CD4-positive, alpha-beta T cell (primary cell): ENCODE measurements at places on chromosomes 4 and X.

DNA sequence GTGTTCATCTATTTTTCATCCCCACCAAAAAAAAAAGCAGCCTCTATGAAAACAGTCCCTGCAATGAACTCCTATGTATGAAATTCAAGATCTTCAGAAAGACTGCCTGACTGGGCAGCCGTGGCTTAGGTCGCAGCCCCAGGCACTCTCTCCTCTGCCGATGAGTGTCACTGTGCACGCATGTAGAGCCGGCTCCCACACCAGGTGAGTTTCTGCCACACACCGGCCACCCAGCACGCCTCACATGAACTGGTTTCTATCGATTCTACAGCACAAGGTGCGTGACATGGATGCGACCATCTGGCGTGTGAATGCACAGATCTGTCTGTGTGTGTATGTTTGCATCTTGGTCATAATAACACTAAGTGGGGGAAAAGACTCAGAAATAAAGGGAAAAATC is 140.4 kb downstream of the AFAP1 start:
- no peak for DNase-seq

DNA sequence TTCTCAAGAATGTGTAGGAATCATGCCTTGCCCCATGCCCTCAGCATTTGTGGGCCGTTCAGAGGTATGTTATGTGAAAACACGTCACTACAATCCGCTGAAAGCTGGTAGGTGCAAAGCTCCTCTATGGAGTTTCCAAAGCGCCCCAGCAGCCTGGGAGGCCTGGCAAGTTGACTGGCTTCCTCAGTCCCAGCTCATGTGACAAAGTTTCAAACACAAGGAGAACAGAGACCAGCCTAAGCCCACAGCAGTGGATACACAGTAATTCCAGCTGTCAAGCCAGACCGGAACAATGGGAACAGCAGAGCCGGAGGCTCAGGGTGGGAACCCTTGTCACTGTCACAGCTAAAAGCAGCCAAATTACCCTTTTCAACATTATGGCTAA is 33.5 kb downstream of the NAT8L start:
- DNase-seq = no peak

GRCh38 chr4:153233761-153234371 is 29.6 kb downstream of the TRIM2 start:
- no peak for DNase-seq

DNA sequence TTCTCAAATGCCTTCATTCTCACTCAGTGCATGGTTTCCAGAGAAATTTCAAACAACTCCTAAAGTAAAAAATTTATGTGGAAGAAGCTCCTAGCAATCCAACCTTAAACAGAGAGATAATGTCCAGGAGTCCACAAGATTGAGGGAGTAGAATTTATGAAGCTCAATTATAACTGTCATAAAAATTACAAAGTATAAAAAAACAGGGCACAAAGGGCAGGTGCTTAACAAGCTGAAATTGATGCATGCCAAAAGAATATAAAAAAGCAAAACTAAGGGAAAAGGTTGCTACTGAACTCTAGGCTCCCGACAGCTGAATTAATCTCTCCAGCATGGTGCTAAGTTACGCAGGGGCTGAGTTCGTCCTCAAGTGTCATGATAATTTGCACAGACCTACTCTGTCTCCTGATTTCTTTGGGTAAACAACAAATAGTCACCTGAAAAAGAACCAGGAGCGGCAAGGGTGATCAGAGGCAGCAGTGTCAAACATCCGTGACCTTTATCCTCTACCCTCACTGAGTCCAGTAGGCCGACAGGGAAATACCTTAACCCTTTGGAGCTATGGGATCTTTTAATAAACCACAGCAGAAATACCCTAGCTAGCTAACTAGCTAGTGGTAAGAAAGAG is 47.2 kb upstream of the RELL1 start:
- DNase-seq = no peak

DNA sequence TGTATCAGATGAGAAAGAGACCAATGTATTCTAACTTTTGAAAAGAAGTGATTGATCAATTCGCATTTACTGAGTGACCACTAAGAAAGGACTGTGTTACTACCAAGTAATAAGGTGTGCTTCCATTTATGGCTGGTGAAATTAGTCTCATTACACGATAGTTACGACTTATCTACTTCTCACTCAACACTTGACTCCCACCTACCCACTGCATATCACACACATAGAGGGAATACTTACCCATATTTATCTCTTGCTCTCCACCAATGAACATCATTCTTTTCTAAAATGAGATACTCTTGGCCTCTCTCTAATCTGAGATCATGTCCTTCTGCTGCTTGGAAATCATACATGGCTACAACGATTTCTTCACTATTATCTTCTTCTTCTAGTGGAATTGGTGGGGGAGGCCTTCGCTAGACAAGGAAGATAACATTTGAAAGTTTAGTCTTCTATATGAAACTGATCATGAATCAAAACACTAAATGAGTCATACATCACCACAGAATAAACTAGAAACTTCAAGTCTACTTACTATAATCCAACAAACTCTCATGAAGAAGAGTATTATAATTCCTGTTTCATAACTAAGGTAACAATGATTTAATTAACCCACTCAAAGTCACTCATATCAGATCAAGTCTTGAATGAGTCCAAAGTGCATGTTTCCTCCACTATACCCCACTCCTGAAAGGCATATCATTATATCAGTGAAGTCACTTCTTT is 33.7 kb upstream of the TXK start:
- no peak for DNase-seq

DNA sequence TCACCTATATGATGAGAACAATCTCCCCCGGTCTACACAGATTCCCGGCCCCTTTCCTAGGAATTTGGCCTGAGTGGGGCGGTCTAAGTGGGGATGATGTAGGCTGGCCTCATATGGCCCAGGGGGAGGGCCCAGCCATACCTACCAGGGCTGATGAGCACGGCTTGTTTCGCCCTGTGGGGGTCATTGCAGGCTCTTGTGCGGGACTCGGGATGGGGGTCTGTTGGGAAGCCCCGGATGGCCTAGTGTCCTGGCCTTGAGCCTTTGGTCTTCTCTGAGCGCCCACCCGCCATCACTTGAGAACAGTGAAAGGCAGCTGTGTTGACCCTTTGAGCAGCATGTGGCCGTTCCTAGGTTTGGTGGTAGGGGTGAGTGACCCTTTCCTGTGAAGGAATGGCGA is 4.8 kb upstream of the CTAG2 start:
- no peak for DNase-seq

GRCh38 chr4:1466034-1466862 is 60.0 kb upstream of the NKX1-1 start:
- no peak for DNase-seq

DNA sequence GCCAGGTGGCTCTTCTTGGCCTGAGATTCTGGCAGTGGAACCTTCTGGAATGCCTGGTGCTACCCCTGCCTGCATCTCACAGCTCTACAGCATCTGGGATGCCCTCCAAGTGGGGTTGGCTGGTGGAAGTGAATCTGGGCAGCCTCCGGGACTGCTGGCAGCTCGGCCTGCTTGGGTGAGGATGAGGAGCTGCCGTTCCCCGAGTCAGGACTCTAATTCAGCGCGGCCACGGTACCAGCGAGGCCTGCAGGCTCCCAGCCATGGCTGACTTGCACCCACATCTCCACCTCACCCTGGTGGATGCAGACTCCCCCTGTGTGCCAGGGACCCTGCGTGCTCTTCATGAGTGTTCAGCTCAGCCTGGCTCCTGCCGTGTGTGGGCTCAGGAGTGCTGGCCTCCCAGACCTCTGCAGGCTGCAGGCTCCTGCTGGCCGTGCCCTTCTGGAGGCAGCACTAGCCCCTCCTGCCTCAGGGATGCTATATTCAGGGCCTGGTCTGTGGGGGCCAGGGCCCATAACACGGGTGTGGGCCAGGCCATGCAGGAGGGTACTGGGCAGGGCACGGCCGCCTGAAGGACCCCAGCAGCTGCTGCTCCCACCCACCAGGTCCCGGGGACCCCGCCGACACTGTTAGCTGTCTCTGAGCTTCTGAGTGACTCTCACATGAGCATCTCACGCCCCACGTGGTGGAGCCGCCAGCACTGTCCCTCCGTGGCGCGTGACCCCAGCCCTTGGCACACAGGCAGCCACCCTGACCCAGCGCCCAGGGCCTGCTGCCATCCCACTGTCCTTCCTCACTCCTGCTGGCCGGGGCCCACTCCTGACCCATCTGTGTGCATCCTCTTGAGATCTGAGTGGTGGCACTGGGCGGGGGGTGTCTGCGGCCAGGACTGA is 10.6 kb downstream of the UVSSA start:
- DNase-seq = no peak

DNA sequence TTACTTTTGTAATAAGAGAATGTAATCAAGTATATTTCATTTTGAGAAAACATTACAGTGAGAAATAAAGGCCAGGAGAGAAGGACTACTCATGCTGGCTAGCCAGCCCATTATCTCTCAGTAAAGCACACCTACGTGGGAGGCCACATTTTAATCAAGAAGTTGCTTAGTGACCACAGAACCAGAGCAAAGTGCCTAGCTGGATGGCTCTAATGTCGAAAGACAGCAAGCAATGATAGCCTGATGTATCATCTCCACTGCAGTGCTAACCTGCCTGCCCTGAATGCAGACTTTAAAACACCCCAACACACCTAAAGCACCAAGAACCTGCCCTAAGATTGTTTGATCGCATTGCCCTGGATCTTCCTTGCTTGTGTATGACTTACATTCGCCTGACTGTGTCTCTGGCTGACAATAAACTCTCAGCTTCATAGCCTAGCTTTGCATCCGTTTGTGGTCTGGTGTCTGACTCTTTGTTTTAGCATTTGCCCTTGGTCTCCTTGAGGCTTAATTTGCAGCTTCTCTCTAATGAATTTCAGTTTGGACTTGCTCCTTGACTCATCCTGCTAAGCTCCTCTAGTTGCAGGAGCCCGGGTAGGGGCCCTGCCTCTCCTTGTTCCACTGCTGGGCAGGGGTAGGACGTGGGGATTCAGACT is 31.4 kb upstream of the SOWAHD start:
- peak; percentile 58 for DNase-seq

DNA sequence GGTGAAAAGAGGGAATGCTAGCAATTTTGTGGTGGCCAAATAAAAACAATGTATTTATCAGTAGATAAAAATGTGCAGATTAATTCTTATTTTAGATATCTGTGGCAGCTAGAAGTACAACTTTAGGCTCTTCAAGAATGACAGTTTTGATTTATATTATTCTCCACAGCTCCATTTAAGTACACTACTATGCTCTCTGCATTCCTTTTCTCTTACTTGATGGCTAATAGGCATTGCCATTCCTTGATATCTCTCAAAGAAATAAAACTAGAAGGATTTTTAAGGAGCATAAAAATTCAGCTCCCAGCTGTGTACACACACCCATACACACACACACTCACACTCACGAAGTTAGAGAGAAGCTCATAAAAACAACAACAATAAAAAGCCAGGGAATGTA is 59.4 kb upstream of the H2AZ1 start:
- DNase-seq = no peak

- no peak for DNase-seq
These were observed 2.0 kb downstream of the MID1IP1 start for GRCh38 chrX:38803243-38803587.

DNA sequence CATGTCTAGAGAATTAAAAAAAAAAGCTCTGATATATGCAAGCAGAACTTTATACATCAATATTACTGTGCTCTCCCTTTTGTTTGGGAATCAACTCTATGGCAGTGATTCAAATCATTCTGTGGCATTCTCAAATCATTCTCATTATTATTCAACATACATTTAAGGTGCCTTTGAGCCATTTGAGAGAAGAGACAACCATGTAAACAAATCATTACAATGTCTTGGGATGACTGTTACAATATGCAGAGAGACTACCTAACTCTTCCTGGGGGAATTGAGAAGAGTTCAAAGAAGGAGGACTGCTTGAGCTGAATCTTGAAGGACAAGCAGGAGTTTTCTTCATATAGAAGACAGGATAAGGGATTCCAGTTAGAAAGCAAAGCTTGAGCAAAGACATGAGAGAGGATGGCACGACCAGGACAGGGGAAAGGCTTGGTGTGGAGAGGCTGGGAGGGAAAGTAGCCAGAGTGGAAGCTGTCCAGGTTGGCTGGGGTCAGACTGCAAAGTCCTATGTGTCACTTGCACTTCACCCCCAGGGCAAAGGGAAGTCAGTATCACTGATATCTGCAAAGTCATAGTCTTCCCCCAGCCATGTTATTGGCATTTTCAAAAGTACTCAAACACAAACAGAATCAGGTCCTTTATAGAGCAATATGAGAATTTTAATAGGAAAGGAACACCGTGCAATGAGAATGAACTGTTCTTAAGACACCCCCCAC is 9.0 kb downstream of the SEC24D start:
- no peak for DNase-seq

GRCh38 chrX:130482871-130483270 is 81.1 kb downstream of the RBMX2 start:
- DNase-seq = no peak

GRCh38 chr4:28287831-28288233 is 1427.2 kb downstream of the STIM2 start:
- DNase-seq = no peak

DNA sequence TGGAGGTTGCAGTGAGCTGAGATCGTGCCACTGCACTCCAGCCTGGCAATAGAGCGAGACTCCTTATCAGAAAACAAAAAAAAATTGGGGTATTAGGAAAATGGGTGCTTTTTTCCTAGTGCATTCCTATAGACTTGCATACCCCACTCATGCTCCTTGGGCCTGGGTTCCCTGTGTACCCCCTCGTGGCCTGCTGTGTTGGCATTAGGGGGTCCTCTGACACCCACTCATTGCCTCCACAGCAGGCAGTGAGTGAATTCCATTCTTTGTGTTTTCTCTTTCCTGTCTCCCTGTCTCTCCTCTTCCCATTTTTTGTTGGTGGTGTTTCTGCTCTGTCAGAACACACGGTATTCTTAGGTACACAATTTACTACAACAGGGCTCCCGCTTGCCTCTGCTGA is 42.8 kb downstream of the TNIP2 start:
- DNase-seq = no peak

GRCh38 chr4:31417040-31417439 is 696.9 kb downstream of the PCDH7 start:
- no peak for DNase-seq

DNA sequence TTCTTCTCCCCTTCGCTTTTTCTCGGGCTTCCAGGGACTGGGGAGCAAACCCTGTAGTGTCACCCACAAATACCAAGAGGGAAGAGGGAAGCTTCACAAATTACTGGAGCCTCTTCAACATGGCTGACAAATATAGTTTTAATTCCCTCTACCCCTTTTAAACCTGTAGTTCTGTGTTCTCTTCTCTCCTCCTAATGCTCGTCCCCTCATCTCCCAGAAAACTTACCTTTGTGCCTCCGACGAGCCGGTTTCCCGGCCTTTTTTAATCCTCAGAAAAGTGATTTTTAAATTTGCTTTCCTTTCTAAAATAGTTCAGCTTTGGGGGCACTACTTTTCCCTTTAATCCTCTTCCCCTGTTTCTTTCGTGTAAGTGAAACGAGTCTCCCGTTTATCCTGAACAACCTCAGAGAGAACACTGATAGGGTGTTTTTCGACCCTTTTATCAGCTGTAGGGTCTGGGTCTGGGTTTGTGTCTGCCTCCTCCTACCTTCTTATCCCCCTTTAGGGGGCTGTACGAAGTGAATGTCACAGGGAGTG is 408 bp downstream of the TET2 start:
- no peak for DNase-seq

DNA sequence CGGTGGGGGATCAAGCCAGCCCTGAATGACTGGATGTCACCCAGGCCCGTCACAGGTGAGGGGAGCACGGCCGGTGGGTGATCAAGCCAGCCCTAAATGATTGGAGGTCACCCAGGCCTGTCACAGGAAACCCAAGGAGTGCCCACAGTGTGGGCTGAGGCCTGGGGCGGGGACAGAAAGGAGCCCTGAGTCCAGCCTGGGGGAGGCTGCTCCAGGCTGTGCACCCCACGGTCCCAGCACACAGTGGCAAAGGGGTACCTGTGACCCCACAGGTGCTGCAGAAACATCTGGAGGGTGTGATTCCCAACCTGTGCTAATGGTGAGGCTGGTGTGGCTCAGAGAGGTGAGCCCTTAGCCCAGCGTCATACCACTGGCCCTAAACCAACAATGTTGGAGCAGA is 6.2 kb upstream of the CPLX1 start:
- no peak for DNase-seq
